NCI-H1436 treated with DMSO at 0.1 percent for 48 hours (cell line): ENCODE measurements at places on chromosomes 13 and 19.

- DNase-seq, result no peak
Observed at GRCh38 chr19:22783651-22784410, at the start of gene ZNF99. TSS of gene ZNF99 (minus strand) at chr19:22784151. CDS start at chr19:22784016, 135 bp downstream.

DNA sequence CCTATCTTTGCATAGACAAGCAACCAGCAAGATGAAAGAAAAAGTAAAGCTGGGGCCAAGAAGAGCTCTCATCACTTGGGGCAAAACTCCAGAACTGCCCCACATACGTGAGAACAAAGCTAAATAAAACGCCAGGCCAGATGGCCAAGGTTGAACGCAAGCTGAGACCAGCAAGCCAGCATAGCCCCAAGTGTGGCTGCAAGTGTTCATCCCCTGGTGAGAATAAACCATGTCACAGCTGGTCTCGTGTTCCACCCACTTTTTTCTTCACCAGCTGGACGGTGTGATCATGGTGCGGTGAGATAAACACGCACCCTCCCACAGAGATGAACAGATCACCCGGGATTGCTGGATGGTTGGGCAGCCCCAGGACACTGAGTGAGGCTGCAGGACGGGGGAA is 109.6 kb upstream of the CACNA1A start:
- DNase-seq, result no peak

GRCh38 chr13:76319921-76320320 is 566.3 kb downstream of the KCTD12 start:
- no peak for DNase-seq

- no peak for DNase-seq
Observed at GRCh38 chr19:50003810-50004419, 21.3 kb downstream of the VRK3 start.

- DNase-seq, result no peak
Observed at GRCh38 chr19:35862528-35862927, 5.8 kb downstream of the KIRREL2 start.

GRCh38 chr19:38838986-38839761 is 7.6 kb upstream of the ECH1 start:
- DNase-seq, result no peak

GRCh38 chr13:44969551-44970484 is 19.5 kb downstream of the NUFIP1 start:
- DNase-seq, result no peak

GRCh38 chr19:33385956-33386355 is 12.4 kb downstream of the CEBPG start:
- no peak for DNase-seq

GRCh38 chr13:110062077-110062776 is 244.7 kb downstream of the COL4A1 start:
- no peak for DNase-seq

DNA sequence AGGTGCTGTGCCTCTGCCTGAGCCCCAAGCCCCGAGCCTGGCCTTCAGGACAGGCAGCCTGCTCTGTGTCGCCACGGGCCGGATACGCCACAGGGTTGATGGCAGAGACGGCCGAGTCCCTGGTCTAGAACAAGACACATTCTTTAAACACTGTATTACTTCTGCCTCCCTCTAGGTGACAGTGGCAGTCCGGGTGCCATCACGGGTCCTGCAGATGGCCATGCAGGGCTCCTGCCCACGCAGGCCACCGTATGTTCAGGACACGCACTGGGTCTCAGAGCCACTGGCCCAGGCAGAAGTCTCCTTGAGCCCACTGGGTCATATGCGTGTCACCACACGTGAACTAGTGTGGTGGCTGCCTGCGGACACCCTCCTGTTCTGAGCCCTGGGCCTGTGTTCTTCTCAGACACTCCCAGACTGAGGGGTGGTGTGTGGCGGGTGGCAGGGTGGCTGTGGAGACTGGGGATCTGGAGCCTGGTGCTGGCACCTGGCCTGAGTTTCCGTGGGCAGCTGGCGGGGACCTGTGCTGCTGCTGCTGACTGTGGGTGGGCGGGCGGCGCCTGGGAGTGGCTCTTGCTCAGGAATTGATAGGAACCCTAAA is 4.4 kb downstream of the PLEKHJ1 start:
- no peak for DNase-seq

- DNase-seq, result no peak
Observed at GRCh38 chr13:113668491-113668971, 1.5 kb downstream of the GRK1 start.

GRCh38 chr19:53795019-53795418 is 29.1 kb downstream of the NLRP12 start:
- DNase-seq, result no peak

DNA sequence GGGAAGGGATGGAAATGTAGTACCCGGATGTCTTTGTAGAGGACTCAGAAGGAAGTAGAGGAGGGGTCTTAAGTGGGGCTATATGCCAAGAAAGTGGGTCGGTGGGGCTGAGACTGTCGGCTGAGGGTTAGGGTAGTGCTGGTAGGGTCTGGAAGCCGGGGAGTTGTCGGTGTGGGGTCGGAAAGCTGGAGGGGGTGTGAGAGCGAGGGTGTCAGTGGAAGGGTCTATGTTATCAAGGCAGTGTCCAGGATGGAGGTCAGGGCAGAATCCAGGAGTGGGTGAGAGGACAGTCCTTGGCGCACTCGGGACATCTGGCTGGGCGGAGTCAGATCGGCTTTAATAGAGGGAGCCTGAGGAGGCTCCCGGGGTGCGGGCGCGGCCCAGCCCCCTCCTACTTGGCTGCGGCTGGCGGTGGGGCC is 1.7 kb downstream of the HSPB6 start:
- no peak for DNase-seq

DNA sequence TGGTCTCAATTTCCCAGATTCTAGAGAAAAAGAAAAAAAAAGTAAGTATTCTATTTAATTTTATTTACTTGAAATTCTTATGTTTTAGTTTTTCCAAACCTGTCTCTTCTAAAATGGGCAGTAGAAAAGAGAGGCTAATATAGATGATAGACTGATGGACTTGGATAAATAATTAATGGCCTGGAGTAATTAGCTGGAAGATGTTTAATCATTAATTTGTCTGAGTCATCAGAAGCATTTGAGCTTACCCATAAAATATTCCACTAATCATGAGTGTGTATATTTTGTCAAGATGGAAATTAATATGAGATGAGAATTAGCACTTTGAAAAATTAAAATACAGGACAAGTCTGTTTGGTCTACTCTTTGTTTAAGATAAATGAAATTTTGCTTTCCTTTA is 212.1 kb upstream of the MIR17HG start:
- DNase-seq, result no peak

GRCh38 chr19:31981545-31981944 is 363.9 kb upstream of the ZNF507 start:
- no peak for DNase-seq

DNA sequence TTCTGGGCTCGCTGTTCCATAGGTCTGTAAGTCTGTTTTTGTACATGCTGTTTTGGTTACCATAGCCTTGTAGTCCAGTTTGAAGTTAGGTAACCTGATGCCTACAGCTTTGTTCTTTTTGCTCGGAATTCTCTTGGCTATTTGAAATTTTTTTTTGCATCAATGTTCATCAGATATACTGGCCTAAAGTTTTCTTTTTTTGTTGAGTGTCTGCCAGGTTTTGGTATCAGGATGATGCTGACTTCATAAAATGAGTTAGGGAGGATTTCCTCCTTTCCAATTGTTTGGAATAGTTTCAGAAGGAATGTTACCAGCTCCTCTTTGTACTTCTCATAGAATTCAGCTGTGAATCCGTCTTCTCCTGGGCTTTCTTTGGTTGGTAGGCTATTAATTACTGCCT is 397.8 kb upstream of the HTR2A start:
- no peak for DNase-seq

GRCh38 chr13:86562866-86563265 is 763.6 kb upstream of the SLITRK6 start:
- DNase-seq, result no peak

DNA sequence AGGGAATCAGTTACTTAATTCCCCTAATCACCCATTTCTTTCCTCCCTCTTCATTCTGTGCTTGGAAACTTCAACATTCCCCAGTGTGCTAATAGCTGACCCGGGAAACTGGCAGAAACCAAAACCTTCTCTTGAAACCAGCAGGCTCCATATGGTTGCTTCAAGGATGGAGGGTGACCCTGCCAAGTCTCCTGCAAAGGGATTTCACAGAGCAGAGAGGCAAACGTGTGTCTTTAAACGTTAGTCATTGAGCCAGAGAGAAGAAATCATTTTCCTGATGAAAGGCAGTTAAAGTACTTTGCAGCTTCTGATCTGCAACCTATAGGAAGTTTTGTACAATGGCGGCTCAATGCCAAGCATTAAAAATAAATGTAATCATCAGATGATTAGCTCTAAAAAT is 220.9 kb downstream of the POU4F1 start:
- no peak for DNase-seq
